ENCODE measurements at places on chromosomes 16 and 17. TPM values are rescaled to one million over a fixed set of nuclear protein-coding genes. Genes with fewer than 3 reads are reported as not detected.
A peak's percentile ranks its signal among the peaks of the same experiment; 100 is the strongest.

- DNase-seq = no peak
These were observed 23.6 kb downstream of the DYNLRB2 start for GRCh38 chr16:80564394-80564793.

GRCh38 chr17:72362376-72363088 is 241.7 kb downstream of the SOX9 start:
- no peak for DNase-seq

- DNase-seq = peak; percentile 62
These were observed 52.6 kb downstream of the PLCG2 start for GRCh38 chr16:81831722-81832126.

- DNase-seq = no peak
These were observed 124.5 kb downstream of the HS3ST3A1 start for GRCh38 chr17:13477180-13477611.

RDM1 gene
- total RNA-seq = not detected

GRCh38 chr16:55542459-55543082 is 23.9 kb upstream of the CAPNS2 start:
- DNase-seq = no peak

DNA sequence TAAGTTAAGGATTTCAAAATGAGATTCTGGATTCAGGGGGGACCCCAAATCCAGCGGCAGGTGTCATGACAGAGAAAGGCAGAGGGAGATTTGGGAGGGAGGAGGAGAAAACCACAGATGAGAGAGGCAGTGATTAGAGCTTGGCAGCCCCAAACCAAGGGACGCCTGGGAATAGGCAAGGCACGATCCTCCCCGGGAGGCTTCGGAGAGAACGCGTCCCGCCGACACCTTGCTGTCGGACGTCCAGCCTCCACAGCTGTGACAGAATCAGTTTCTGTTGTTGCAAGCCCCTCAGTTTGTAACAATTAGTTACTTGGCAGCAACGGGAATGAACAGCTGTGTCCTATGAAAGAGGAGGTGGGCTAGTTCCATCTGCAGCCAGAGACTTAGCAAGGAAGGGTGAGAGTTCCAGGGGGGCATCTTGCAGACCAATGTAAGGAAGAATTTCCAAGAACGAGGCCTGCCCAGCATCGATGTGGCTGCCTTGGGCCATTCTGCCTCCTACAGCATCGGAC is 110.7 kb upstream of the SDK2 start:
- no peak for DNase-seq

NEUROD2 gene
- not detected for total RNA-seq

GNG13 gene
- total RNA-seq = not detected

DNA sequence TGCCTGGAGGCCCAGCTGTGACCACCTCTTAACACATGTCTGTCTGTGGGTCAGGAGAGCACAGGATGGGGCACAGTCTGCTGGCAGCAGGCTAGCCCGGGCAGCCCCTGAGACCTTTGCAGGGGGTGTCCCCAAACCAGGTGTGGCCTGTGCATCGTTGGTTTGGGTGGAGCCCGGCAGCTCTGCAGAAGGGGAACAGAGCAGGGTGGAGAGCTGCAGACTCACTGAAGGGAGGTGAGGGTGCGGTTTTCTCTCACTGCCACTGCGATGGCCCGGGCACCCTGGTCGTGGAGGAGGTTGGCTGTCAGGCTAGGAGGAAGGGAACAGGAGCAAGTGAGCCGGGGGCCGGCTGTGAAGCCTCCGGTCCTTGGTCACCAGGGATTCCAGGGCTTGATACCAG is 28.8 kb downstream of the NLRC3 start:
- DNase-seq = no peak

KCNJ12 gene
- 0.99 TPM for total RNA-seq

DNA sequence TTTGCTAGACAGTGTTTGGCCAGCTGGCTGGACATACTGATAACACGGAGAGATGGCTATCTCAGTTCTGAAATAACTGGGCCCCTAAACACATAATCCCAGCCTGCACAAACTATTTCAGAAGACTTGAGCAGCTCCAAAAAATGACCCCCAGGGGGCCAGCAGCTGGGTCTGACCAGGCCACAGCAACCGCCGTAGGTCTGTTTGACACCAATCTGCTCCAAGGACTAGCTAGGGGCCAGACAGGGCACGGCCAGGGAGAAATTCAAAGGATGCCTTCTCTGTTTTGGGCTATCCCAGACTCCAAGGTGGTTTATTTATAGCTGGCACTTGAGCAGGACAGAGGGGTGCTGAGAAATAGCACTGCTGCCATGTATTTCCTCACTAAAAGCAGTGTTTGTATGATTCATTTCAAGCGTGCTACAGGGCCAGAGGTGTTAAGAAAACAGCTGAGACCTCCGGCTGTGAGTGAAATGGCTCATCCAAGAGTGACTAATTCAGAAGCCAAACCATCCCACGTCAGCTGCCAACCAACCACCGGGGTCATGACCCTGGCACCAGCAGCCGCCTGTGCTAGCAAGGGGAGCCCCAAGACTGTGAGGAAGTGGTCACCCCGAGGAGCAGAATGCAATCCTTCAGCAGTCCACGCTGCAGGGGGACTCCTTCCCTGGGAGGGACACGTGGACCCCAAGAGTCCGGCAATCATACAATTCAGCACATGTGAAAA is 5.7 kb downstream of the GGA2 start:
- DNase-seq = peak; percentile 70

TNFRSF17 gene
- not detected for total RNA-seq

FBXL19 gene
- 8.6 TPM for total RNA-seq

DNA sequence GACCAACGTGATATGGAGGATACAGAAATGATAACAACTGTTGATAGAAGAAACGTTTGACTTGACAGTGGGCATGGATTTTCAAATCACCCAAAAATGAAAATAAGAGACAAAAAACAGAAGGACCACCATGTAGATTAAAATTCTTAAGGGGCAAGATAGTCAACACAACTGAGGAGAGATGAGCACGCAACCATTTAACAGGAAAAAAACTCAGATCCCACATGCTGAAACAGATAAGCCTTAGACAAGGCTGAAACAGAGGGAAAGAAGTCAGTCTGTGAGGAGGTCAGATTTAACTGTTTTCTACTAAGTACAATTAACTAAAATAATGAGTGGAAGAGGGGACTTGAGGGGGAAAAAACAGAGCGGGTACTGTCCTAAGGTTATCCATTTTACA is 21.2 kb downstream of the RNF43 start:
- DNase-seq = no peak

DNA sequence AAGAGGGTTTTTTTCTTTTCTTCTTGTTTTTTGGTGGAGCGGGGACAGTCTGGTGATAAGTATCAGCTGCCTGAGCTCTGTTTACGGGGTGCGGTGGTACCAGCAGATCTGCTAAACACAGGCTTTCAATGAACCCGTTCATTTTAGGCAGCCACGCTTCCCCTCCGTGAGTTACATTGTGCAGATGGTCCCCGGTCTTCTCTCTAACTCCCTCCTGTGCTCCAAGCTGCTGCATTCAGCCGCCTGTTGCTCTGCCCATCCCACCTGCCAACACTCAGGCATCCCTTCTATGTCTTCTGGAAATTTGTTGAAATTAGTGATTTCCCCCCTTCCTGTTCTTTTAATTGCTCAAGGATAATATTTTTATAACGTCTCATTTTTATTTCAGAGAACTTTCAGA is 82.1 kb upstream of the ELAC2 start:
- DNase-seq = no peak

CLEC3A gene
- total RNA-seq = not detected

DNA sequence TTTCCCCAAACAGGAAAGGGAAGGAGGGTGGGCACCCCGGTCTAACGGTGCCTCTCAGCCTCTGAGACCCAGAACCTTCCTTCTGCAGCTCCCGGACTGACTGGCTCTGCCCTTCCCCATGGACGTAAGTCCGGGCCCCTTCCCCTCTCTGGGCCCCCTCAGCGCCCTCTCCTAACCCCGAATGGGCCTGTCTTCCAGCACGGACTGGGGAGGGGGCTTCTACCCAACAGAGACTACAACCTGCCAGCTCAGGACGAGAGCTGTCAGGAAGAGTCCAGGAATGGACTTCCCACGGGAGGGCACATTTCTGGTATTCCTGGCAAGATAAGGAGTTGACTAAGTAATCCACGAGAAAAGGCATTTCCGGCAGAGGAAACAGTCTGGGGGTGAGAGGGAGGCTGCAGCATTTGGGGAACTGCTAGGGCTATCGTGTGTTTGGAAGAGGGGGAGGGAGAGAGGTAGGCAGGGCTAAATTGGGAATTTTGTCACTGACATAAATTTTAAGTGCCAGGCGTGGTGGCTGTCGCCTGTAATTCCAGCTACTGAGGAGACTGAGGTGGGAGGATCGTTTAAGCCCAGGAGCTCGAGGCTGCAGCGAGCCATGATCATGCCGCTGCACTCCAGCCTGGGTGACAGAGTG is 12.1 kb upstream of the ALDOA start:
- no peak for DNase-seq

CES5A gene
- not detected for total RNA-seq

DNA sequence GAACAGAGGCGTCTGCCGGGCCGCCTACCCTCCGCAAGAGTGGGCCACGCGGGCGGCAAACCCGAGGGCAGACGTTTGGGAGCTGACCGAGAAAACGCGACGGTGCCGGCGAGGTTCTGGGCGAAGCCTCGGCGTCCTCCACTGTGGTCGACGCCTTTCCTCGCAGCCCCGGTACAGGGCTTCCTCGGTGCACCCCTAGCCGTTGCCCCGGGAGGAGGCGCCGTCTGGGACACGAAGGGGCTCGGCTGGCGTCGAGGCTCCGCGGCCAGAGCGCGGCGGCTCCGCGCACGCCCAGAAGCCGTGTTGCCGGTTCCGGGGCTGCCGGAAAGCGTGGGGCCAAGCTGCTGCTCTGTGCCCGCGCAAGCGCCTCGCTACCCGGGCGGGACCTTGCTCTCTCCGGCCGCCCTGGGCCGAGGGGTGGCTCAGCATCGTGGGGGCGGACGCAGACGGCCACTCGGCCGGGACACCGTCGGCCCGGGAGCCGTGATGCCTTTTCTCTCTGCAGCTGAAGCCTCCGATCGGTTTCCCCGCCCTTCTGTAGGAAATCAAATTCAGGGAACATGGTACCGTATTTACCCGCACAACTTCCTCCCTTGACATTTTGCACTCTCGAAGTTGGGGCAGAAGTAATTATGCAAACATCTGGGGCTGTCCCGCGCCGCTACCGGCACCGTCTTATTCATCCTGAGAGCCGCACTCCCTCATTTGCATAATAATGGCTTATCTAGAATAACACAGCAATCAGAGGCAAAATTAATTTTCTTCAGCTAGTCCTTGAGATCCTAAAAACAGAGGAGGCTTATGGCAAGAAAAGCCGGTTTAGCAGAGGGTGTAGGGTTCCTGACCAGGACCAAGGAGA is 7.3 kb upstream of the CBX8 start:
- DNase-seq = no peak

NPIPA2 gene
- total RNA-seq = not detected

SYT17 gene
- total RNA-seq = 9.2 TPM

GRCh38 chr17:49079840-49080663 is 52.5 kb upstream of the B4GALNT2 start:
- no peak for DNase-seq

DNA sequence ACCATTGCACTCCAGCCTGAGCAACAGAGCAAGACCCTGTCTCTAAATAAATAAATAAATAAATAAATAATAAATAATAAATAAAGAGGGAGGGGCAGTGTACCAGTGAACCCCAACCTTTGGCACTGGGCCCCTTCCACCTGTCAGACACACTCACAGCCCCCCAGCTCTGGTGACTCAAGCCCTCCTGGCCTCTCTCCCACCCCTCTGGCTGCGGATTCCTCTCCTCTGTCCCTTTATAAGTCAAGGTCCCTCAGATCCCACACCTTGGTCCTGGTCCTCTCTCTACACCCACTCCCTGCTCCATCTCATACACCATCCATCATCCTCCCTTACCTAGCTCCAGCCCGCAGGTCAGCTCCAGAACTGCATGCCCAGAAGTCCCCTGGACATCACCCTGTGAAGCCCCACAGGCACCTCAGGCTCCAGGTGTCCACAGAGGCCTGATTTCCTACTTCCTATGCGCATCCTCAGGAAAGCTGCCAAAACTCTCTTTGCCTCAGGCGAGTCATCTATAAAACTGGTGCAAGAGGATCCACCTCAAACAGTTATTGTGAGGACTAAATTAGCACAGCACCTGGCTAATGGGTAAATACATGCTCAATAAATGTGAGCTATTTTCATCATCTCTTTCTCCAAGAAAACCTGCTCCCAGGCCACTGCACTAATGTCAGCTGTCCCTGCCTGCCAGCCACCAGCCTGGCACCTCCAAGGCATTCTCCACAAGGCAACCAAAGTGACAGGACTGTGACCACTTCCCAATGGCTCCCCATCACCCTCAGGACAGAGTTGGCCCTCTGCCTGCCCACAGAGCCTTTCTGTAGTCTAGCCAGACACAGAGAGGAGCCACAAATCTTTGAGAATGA is 46.8 kb downstream of the BEAN1 start:
- no peak for DNase-seq

DNA sequence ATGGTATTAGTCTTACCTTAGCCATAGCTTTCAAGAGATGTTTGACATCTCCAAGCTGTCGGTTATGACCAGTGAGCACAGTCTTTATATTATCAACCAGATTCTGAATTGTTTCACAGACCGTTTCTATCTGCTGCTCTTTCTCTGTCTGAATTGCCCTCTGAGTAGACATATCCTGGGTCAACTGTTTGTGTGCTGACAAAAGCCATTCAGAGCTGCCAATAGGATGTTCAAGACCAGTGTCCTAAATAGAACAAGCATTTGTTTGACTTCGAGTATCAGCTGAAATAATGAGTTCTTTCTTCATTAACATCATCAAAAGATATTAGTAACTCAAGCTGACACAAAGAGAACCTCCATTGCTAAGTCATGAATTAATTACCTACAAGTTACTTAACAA is 14.9 kb upstream of the ARL6IP1 start:
- DNase-seq = no peak

PRKCA gene
- total RNA-seq = 6.5 TPM

AATK gene
- total RNA-seq = 42.2 TPM

DNA sequence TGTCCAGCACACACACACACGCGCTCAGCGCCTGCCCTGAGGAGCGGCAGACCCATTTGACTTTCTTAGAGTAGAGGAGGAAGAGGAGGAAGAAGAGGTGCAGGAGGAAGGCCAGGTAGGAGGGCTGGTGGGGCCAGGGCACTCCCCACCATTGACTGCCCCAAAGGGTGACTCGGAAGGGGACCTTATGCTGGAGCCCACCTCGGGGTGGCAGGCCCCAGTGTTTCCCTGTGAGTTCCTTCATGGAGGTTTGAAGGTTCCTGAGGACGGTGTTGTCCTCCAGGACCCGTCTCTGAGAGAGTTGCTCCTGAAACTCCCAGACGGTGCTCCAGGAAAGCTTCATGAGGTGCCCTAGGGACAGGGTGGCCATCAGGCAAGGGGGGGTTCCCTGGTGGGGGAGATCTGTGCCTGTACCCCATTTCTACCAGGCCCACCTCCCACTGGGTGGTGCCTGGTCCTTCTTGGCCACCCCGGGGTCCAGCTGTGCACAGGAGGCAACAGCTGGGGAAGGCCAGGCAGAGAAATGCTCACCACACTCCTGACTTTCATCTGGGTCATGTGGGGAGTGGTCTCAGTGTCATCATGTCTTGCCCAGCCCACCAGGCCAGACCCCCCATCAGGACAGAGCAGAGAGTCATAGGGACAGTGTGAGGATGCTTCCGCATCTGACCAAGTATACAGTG is 89.5 kb downstream of the TNFRSF13B start:
- no peak for DNase-seq

TAC4 gene
- total RNA-seq = not detected
